ENCODE measurements at places on chromosomes 12 and 14. TPM values are rescaled to one million over a fixed set of nuclear protein-coding genes. Genes with fewer than 3 reads are reported as not detected.
A peak's percentile ranks its signal among the peaks of the same experiment; 100 is the strongest.

PMCH gene
- total RNA-seq, result not detected

PIK3C2G gene
- 1.6 TPM for total RNA-seq

- DNase-seq, result no peak
Observed at GRCh38 chr12:54956322-54956721, 28.2 kb downstream of the TESPA1 start.

GRCh38 chr12:24760162-24760561, 188.7 kb downstream of the BCAT1 start:
- DNase-seq, result no peak

DNA sequence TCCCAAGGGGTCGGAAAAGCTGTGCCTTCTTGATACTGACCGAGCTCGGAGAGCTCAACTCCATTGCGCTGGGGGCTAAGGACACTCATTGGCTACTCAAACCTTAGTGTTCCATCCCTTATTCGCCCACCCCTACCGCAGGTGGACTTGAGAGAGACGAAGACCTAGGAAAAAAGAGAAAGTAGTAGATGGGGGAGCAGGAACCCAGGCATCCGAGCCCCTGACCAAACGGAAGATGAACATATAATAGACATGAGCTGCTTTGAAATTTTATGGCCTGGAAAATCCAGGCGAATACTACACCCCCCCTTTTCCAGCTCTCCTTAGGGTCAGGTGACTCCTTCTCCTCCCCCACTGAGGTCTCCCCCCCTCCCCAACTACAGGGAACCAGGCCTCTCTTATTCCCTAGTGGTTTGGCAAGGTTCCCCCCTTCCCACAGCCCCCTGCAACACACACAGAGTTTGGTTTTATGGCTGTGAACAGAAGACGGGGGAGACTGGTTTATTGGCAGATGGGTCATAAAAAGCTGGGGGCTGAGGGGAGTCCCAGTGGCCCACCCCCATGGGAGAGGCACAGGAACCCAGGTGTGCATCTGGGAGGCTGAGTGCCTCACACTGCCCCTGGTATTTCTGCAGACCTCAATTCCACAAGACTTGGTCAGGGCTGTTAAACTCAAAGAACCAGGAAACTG, 1.6 kb downstream of the GDF11 start:
- no peak for DNase-seq

GRCh38 chr14:103516426-103517173, 6.0 kb downstream of the CKB start:
- no peak for DNase-seq

DNA sequence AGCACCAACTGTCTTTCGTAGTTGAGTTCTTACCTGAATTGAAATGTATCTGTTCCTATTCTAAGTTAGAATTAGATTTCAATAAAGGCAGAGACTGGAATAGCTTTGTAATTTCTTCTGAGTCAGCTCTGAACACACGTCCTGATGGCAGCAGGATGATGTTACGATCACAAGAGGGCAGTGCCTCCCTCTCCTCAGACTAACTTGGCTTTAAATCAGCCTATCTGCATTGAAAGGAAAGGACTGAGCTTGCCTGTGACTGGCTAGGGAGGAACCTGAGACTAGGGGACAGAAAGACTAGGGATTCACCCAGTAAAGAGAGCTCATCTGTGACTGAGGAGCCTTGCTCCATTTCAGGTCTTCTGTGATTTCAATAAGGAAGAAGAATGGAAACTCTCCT, 323.7 kb upstream of the OR4E1 start:
- DNase-seq, result peak; percentile 26

GRCh38 chr14:32818581-32818980, 120.1 kb upstream of the NPAS3 start:
- no peak for DNase-seq

GRCh38 chr14:96269359-96269710, 13.3 kb downstream of the BDKRB1 start:
- no peak for DNase-seq

GRCh38 chr12:23810329-23810902, 139.1 kb downstream of the SOX5 start:
- DNase-seq, result no peak

DNA sequence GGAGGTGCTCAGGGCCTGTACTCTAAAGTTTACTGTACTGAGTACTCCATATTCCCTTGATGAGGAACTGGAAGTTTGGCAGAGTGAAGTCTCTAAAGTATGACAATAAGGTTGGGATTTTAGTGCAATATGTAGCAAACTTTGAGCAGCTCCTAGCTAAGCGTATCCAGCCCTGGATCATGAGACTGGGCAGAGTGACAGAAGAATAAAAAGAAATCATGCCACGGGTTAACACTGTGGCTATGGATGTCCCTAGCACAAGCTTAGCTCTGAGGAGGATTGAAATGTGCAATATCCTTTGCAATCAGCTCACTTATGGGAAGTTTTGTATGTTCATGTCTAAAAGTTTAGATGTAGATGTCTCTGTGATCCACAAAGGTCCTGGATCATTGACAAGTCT, 114.1 kb downstream of the SMOC1 start:
- no peak for DNase-seq

DNA sequence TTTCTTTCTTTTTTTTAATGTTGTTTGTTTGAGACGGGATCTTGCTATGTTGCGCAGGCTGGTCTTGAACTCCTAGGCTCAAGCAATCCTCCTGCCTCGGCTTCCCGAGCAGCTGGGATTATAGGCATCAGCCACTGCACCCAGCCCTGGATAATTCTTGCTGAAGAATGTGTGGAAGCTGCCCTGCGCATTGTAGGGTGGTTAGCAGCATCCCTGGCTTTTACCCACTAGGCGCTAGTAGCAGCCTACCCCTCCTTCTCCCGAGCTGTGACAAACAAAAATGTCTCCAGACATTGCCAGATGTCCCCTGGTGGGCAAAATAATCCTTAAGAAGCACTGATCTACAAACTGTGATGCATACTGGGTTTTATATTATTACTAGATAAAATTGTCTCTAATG, 6.6 kb downstream of the DCAF4 start:
- DNase-seq, result no peak

Measured in dermis microvascular lymphatic vessel endothelial cell (primary cell).